NCI-H460 (cell line): ENCODE measurements at places on chromosomes 6 and 20.

DNA sequence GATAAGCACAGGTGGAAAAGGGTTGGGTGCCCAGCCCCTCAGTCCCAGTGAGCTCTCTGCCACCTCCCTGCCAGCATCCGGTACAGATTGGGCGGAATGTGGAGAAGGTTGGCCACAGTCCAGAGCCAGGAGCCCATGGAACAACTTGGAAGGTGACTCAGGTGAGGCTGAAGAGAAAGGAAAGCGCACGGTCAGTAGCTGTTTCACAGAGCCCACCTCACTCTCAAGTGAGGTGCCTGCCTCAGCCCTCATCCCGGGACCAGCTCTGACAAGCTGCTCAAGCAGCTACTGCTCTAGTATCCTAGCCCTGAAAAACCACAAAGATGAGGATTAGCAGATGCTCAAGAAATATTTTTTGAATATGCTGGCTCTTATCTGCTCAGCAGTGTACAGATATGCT is 1.1 kb upstream of the MMP24OS start:
- no peak for DNase-seq

GRCh38 chr6:34154668-34155447 is 9.0 kb upstream of the GRM4 start:
- no peak for DNase-seq

DNA sequence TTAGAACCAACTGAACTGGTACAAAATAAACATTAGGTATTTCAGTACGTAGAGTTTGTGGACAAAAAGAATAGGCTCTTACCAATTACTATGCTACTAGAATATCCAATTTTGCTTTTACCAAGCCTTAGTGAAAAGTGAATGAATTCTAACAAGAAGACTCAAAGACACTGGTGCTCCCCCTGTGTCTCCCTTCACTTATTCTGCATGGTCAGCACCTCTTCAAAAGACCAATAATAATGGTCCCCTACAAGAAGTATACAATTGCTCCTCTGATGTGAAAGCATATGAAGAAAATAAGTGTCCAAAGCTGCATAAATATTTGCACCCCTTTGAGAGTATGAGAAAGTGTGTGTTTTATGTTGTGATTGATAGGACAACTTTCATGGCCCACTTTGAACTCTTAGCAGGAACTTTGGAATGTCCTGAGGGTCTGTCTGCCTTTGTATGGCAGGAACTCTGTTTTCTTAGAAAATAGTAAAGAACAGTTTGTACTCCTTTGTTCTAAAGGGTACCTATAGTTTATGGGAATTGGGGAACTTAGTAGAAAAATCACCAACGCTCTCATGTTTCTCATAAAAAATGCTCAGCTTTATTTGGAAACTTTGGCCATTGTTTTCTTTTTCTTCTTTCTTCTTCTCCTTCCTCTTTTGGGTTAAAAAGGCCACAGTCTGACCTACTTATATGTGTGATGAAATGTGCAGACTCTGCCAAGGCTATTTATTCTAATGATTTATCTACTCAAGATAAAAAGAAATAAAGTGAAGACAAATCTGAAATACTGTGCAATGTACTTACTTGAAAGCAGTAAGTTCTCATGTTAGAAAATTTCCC is 352.4 kb downstream of the LAMA2 start:
- no peak for DNase-seq

GRCh38 chr6:109984410-109984809 is 6.3 kb downstream of the GPR6 start:
- no peak for DNase-seq

- DNase-seq: no peak
Measured at GRCh38 chr20:47118206-47118605, 223.6 kb downstream of the EYA2 start.

GRCh38 chr6:142014515-142014914 is 118.2 kb upstream of the GJE1 start:
- no peak for DNase-seq

GRCh38 chr6:112697265-112697664 is 350.1 kb downstream of the RFPL4B start:
- DNase-seq: no peak

GRCh38 chr20:32832664-32833063 is 12.9 kb downstream of the MAPRE1 start:
- DNase-seq: no peak

- no peak for DNase-seq
Measured at GRCh38 chr20:24657196-24657595, 187.8 kb downstream of the SYNDIG1 start.

DNA sequence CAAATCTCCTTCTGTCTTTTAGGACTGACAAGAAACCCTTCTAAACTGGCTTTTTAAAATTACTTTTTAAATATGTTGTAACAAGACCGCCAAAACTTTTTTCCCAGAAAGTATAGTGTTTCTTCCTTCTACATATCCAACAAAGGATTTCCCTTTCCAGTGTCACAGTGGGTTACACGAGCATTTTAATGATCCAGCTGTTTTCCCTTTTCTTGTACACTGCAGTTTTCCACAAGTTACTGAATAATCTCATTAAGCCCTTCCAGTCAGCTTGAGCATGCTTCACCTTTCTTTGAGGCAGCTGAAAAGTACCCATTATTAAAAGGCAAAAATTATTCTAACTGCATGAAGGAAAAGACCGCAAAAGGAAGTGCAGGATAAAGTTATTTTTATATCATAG is 48.6 kb downstream of the CD24 start:
- DNase-seq: no peak

DNA sequence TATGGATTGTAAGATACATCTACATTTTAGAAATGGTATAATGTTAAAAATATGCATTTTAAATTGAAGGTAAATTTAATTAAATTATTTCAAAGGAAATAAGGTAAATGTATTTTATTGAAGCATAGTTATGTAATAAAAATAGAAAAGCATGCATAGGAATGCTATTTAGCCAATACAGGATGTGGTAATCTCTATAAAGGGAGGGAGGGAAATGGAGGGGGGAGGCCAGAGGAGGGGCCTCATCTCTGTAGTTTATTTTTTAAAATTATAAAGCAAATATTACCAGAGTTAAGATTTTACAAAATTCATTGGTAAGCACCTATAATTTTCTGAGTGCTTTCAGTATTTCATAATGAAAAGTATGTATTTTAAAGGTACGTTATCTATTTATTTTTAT is 27.2 kb downstream of the SLC16A10 start:
- DNase-seq: no peak

GRCh38 chr6:18388271-18388670 is 1.1 kb downstream of the RNF144B start:
- DNase-seq: no peak

- no peak for DNase-seq
Measured at GRCh38 chr6:16731478-16732051, 29.7 kb downstream of the ATXN1 start.

DNA sequence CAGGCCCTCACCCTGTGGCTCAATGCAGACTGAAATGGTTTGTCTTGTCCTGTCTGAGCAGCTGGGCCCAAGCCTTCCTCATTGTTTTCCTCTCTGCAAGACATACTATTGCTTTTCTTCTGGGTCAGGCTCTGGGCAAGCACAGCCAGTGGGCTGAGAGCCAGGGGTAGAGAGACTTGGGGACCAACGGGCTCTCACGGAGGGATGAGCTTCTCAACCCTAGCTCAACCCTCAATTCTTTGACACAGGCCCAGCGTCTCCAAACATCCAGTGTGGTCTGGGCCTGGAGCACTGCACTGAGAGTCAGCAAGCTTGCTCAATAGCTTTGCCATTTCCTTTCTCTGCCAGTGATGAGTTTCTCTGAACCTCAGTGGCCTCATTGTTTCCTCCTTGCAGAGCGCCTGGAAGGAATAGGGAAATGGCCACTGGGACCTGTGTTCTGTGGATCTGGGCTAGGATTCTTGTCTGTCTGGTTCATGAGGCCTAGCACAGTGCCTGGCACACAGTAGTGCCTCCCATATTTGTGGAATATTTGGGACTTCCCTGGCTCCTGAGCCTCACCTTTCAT is 9.3 kb downstream of the ANGPT4 start:
- no peak for DNase-seq

DNA sequence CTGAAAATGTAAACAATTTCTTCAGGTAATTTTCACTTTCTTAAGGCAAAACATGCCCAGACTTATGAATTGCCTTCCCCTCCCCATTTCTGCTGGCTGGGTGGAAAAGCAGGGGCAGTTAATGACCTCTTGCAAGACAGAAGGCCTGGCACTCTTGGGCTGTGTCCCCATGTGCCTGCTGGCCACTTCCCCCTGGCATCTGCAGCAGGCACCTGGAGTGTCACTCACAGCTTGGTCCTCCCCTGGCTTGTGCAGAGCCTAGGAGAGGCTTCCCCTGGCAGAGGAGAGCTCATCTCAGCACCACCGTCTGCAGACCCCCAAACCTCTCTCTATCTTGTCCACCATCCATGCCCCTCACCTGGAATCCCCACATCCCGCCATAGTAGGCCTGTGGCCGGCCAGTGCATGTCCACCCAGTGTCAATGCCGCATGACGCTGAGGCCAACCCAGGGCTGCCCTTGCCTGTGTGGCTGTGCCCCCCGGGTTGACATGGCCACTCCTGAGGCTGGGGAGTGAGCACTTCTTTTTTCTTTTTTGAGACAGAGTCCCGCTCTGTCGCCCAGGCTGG is 83.5 kb upstream of the SLC22A23 start:
- no peak for DNase-seq
